CD4-positive, alpha-beta T cell treated with Interleukin-17A for 1 hour (primary cell): ENCODE measurements at places on chromosomes 1 and 21.

DNA sequence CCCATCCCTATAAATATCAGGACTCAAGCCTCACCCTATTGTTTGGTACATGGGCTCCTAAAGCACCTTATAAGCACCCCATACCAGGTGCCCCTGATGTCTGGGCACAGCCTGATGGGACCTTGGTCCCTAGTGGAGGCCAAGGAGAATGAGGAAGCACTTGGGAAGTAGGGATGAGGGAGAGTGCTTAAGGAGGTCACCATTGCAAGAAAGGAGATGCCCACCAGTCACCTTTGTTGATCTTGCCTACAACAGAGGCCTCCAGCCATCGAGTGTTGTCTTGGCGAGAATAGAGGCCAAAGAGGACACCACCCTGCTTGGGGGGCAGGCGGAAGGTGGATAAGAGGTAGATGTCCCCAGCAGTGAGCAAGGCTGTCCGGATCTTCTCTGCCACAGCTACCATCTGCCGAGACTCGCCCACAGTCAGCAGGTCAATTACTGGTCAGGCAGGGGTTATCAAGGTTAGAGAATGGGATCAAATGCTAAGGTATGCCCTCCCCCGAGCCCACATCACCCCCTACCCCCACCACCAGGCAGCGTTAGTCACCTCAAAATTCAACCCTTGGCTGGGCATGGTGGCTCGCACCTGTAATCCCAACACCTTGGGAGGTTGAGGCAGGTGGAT lies 1.6 kb downstream of the THBS3 start:
- peak; percentile 0 for DNase-seq

DNA sequence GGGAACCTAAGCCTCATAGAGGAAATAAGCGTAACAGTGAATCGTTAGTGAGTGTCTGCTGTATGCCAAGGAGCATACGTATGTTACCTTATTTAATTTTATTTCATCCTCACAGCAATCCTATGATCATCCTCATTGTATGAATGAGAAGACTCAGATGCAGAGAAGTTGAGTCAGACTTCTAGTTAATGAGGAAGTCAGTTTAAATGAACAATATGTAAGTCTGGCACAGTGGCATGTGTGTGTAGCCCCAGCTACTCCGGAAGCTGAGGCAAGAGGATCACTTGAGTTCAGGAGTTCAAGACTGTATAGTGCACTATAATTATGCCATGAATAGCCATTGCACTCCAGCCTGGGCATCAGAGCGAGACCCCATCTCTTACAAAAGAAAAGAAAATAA lies 148.0 kb downstream of the ZZZ3 start:
- no peak for DNase-seq

DNA sequence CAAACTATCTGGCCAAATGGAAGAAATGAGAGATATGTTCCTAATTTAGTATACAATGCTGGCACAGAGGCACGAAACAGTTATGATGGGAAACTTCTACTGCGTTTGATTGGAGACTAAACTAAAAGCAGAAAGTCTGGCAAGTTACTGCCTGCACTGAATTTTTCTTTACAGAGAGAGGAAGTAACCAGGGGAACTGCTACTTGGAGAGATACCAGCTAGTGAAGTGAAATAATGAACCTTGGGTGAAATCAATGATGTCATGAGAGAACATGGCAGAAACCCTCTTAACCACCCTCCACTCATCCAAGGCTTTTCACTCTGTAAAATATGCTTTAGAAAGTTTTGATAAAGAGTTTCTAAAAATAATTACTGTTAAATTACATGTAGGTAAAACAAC lies 29.3 kb downstream of the NIBAN1 start:
- DNase-seq, result no peak

DNA sequence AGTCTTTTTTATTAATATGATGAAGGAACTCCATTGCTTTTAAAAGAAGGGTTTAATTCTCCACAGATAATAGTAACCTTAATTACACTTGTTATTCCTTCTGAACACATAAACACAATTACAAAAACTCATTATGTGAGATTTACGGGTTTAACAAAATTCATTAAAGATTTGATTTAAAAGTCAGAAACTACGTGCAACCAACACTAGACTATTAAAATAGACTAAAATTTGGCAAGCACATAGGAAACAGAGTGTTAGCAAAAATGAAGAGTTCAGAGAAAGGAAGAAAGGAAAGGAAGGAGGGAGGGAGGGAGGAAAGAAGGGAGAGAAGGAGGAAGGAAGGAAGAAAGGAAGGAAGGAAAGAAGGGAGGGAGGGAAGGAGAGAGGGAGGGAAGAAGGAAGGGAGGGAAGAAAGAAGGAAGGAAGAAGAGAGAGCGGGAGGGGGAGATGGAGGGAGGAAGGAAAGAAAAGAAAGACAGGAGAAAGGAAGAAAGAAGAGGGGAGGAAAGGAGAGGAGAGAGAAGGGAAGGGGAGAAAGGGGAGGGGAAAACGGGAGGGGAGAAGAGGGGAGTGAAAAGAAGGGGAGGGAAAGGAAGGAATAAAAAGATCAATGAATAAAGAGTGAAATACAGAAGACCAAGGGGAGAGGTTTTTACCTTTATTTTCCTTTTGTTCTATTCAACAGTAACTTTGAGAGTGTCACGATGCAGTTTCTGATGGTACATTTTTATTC lies 123.4 kb upstream of the LYPLAL1 start:
- no peak for DNase-seq

DNA sequence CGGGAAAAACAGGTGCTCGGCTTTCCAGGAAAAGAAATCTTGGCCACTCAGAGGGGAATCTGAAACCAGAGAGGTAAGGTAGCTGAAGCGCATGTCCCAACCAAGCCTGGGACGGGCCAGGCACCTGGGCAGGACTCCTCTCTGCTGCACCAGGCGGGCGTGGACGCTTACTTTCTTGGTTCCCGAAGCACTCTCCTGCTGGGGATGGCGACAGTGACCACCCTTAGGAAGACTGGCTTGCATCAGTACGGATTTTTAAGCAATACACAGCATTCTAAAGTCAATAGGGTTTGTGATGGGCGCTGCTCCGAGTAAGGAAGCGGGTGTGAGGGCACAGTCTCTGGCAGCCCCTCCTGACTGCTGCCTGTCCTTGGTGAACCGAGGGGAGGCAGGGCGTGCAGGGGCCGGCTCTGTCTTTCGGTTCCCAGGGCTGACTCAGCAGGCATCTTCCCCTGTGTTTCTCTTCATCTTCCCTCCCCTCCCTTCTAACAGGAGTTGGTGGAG lies 74.9 kb upstream of the ANGPTL1 start:
- no peak for DNase-seq

- no peak for DNase-seq
Observed at GRCh38 chr1:178798232-178798861, 72.5 kb downstream of the ANGPTL1 start.

- DNase-seq, result no peak
Observed at GRCh38 chr21:45433301-45433700, 28.3 kb downstream of the COL18A1 start.

DNA sequence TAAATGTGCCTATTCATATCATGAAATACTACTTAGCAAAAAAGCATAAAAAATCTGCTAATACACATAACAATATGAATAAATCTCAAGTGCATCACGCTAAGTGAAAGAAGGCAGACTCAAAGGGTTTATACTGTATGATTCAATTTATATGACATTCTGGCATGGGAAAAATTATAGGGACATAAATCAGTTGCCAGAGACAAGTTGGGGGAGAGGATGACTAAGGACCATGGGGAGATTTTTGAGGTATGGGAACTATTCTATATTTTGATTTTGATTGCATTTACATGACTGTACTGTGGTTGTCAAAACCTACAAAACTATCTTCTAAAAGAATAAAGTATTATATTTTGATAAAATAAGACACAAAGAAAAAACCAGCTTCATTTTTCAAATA lies 650.3 kb upstream of the NR5A2 start:
- DNase-seq, result no peak

DNA sequence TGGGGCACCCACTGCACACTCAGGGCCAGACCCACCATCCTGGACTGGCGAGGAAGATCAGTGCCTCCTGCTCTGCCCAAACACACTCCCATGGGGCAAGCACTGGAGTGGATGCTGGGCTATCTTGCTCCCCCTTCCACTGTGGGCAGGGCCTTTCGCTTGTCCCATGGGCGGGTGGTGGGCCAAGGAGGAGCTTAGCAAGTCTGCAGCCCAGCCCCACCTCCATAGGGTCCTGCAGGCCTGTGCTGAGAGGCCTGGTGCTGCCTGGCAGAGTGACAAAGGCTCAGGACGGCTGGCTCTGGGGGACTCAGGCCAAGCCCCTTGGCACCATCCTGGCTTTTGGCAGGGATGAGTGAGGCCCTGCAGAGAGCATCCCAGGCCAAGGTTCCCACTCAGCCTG lies 89.4 kb downstream of the PTPRU start:
- DNase-seq, result no peak

DNA sequence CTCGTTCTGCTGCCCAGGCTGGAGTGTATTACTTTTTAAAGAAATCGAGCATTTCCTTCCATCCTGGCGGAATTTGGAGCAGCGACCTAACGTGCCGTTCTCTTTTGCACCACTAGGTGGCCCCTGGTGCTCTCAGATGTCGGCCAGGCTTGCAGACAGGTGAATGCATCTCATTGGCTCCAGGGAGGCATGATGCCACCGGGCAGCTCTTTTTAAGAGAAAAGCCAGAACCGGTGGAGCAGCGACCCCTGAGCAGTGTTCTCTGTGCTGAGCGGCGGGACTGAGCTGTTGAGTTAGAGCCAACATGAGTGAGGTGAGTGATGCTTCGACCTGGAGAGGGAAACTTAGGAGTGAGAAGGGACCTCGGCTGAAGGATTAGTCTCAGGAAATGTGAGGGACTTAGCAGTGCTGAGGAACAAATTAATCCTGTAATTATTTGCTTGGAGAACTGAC lies at the start of gene PCP4:
PCP4 (plus strand) TSS at position 241 of the 453 bp plus-strand sequence; CDS start at position 305, 64 bp downstream.
- peak; percentile 4 for DNase-seq

- no peak for DNase-seq
Observed at GRCh38 chr1:155285063-155285462, 7.8 kb downstream of the HCN3 start.

DNA sequence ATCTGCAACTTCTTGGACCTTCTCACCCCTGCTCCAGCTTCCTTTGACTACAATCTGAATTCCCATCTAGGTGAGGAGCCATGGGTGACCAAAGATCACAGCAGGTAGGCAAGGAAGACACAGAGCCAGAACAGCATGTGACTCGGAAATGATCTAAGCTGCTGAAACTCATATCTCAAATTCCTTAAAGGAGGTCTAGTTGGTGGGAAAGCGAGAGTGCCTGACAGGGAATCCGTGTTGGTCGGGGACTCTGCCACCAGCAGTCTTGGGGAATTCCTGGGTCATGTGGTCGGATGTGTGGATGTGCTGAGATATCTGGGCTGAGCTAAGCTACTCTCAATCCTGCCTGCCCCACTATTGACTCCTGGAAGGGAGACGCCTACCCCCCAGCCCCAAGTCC lies 3.2 kb upstream of the NUAK2 start:
- no peak for DNase-seq

DNA sequence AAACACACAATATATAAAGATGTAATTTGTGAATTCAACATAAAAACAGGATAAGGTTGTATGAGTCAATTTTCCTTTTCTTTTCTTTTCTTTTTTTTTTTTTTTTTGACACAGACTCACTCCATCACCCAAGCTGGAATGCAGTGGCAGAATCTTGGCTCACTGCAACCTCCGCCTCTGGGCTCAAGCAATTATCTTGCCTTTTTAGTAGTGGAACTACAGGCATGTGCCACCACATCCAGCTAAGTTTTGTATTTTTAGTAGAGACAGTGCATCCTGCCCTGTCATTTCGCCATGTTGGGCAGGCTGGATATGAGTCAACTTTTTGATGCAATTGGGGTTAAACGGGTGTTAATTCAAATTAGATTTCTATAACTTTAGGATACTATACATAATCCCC lies 10.3 kb upstream of the SPRR2B start:
- DNase-seq, result no peak
